Stimulated activated CD8-positive, alpha-beta memory T cell treated with anti-CD3 and anti-CD28 coated beads, Interleukin-15, amount 100 ng/mL, for 24 hours (primary cell): ENCODE measurements at places on chromosomes 6 and 20.

DNA sequence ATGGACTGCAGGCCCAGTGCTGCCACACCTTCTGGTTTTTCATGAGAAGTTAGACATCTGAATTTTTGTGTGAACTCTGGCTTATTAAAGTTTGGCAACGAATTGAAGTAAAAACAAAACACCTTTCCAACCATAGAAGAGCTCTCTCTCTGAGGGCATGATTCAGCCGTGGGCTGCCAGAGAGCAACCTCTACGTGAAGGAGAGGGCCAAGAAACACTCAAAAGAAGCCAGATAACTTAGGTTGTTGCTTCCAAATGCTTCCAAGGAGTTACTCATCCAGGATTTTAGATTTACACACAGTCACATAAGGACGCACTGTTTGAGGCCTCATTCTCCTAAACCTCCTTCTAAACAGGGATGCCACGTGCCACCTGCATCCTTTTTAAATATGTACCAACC is 65.5 kb downstream of the NRN1 start:
- DNase-seq = no peak

DNA sequence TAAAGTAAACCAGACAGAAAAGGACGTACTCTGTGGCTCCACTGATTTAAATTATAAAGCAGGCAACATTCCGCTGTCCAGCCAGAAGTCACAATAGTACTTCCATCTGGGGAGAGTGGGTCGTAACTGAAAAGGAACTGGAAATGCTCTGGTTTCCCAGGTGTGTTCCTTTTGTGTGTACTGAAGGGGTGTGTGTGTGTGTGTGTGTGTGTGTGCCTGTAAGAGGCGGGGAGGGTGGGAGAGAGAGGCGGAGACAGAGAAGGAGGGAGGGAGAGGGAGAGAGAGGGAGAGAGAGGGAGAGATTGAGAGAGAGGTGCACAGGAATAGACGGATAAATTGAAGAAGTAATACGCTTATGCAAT is 178.4 kb upstream of the ZNF184 start:
- DNase-seq = no peak

DNA sequence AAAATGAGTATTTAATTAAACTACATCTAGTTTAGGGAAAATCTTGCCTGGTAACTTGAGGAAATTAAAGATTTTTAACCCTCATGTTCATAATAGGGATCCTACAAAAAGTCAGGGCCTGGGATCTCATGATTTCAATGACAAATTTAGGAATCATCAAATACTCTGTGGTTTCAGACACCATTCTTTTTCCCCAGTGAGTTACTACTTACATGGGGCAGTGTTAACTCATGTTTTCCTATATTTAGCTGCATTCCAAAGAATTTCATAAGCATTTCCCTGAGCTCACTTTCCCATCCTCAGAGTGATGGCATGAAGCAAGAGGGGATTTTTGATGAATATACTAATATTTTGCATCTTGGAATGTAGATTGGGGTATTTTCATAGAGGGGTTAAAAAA is 321.7 kb downstream of the CENPW start:
- DNase-seq = no peak

DNA sequence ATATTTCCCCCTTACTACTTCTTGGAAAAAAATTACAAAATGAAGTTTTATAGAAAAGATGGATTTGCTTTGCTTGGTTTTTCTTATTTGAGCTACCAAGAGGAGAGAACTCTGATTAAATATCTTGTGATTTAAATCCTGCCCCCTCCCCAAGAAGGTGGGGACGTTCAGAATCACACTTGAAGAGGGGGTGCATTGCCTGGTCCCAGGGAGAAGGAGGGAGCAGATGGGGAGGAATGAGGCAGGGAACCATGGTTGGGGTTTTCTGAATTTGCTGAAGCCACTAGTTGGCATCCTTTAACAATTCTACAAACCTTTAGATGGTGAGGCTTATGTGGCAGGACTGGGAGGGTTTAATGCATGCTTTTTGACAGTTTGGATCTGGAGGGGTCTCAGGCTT is 5.5 kb downstream of the PCK1 start:
- DNase-seq = no peak

GRCh38 chr20:23325107-23325506 is 25.5 kb upstream of the NXT1 start:
- no peak for DNase-seq

DNA sequence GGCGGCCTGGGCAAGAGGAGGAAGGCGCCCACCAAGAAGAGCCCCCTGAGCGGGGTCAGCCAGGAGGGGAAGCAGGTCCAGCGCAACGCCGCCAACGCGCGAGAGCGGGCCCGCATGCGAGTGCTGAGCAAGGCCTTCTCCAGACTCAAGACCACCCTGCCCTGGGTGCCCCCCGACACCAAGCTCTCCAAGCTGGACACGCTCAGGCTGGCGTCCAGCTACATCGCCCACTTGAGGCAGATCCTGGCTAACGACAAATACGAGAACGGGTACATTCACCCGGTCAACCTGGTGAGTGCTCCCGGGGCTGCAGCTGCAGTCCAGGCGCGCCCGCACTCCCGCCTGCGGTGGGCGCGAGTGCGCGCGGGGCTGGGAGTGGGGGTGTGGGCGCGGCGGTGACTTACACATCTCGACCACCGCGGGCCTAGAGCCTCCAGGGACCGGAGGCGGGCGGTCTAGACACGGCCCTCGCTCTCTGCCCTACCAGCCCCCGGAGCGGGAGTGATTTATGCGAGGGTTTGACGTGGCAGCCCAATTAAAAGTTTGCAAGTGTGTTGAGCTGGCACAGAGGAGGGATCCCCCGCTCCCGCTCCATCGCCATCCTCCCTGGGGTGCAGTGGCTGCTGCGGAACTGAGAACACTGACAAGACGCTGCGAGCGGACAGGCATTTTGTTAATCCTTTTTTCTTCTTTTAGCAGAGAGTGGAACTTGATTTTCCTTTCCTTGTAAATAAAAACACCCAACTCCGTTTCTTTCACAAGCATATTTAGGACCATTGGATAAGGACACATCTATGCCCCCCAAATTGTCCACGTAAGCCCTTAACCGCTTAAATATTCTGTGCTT is 867 bp downstream of the TCF21 start:
- DNase-seq = no peak

DNA sequence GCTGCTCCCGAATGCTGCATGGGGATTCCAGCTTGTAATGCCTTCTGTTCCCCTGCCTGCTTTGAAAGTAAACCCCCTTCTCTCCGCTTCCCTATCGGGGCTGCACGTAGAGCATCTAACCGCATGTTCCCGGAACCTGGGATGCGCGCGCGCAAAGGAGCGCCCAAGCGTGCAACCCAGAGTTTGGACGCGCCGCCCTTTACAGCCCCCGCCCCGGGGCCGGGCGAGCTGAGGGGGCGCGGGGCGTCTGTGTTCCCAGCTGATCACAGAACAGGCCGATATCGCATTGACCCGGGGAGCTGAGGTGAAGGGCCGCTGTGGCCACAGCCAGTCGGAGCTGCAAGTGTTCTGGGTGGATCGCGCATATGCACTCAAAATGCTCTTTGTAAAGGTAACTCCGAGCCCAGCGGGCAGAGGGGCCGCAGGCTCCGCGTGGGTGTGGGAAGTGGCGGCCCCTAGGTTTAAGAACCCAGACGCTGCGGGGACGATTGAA is 1.4 kb downstream of the LAMP5 start:
- no peak for DNase-seq

DNA sequence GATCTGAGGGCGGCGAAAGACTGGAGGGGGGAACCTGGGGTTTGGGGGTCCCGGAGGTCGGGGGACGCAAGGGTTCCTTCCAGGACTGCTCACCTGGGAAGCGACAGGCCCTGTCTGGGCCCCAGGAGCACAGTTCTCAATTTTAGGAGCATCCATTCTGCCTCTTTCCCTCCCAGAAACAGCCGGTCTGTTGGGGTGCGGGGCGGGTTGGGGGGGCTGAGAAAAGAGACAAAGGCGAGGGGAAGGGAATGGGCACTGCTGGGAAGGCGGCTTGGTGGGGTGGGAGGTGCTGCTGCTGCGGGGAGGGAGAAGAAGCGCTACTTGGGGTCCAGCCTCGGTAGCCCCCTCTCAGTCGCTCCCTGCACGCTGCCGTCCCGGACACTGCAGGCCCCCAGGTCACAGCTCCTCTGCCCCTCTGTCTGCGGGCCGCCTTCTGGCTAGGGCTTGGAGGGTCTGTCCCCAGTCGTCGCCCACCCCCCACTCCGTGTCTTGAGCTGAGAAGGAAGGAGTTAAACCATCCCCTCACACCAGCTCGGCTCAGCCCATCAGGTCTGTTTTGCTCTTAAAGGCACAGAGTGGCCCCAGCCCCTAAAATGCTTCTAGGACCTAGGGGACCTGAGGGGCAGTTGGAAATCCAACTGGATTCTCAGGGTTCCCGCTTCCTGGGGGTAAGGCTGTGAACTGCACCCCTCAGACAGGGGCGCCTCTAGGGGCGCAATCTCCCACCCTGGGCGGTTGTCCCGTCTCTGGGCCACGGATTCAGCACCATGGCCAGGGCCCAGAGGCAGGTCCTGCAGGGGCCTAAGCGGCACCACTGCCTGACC is 690 bp downstream of the GDAP1L1 start:
- no peak for DNase-seq

GRCh38 chr6:22353101-22353500 is 56.3 kb upstream of the PRL start:
- DNase-seq = no peak

DNA sequence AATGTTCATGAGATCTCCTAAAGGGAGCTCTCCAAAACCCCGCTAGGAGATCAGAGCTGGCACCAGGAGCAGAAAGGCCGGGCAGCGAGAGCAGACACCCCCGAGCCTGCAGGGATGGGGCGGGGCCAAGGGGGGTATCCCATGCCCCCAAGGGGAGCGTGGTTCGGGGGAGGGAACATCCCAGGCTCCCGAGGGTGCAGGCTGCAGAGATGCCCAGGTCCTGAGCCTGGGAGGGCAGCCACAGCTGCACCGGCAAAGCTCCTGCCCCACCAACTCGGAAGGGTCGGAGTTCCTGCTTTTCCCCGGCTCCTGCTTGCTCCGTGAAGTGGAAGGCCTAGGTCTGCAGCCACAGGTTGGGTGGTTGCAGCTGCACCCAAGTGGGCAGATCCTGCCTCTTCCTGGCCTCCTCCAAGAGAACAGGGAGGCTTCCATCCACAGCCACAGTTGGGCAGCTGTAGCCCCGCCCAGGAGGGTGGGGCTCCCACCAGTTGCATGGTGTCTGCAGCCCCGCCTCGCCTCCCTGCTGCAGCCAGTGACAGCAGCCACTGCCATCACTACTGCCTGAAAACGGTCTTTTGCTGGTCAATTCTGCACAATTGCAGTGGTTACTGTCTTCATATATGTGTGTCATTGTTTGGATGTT is 13.4 kb upstream of the GMNN start:
- DNase-seq = no peak

DNA sequence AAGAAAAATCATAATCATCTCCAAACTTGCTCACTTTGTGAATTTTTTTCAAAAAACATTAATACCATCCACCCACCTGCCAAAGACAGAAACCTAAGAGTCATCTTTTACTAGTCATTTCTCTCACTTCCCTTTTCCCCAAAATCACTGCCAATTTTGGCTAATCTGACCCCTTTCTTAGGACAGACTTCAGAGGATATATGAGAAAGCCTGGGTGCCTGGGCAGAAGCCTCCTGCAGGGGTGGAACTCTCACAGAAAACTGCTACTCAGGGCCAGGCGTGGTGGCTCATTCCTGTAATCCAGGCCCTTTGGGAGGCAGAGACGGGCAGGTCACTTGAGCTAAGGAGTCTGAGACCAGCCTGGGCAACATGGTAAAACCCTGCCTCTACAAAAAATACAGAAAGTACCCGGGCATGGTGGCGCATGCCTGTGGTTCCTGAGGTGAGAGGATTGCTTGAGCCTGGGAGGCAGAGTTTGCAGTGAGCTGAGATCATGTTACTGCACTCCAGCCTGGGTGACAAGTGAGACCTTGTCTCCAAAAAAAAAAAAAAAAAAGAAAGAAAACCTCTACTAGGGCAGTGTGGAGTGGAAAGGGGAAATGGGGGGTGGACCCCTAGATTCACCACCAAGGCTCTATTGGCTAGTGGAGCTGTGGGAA is 3.8 kb downstream of the DEK start:
- no peak for DNase-seq

GRCh38 chr6:57276946-57277345 is 40.5 kb upstream of the PRIM2 start:
- DNase-seq = no peak

GRCh38 chr6:108874470-108875160 is 26.4 kb downstream of the ARMC2 start:
- DNase-seq = no peak

DNA sequence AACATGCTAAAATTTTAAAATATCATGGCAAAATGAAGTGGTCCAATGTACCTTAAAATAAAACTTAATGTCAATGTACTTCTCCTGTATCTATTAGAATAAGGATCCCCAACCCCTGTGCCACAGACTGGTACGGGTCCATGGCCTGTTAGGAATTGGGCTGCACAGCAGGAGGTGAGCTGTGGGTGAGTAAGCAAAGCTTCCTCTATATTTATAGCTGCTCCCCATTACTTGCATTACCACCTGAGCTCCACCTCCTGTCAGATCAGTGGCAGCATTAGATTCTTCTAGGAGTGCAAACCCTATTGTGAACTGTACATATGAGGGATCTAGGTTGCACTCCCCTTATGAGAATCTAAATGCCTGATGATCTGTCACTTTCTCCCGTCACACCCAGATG is 86.0 kb downstream of the SLC16A10 start:
- no peak for DNase-seq

- no peak for DNase-seq
Observed at GRCh38 chr6:104633125-104633524, 226.6 kb downstream of the HACE1 start.

GRCh38 chr6:150325066-150325772 is 43.6 kb upstream of the IYD start:
- no peak for DNase-seq

GRCh38 chr6:35784200-35784599 is 3.4 kb downstream of the CLPSL1 start:
- no peak for DNase-seq

GRCh38 chr6:93786474-93787330 is 367.3 kb upstream of the EPHA7 start:
- no peak for DNase-seq

DNA sequence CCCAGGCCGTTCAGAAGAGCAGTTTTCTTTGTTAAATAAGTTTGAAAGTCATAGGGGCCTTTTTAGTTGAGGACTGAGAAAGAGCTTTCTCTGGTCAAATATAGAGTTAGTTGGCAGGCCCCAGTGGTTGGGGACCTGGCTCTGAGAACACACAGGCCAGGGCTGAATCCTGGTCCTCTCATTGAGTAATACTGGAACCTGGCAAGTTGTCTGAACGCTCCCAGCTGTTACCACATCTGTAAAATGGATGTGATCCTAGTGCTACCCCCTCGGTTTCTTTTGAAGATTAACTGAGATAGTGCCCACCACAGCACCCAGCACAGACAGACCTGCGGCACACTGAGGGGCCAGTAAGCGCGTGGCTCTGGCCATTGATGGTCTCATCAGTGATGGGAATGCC is 215.5 kb downstream of the ZDHHC14 start:
- DNase-seq = no peak

- no peak for DNase-seq
Observed at GRCh38 chr6:155157101-155157500, 106.7 kb upstream of the CLDN20 start.

DNA sequence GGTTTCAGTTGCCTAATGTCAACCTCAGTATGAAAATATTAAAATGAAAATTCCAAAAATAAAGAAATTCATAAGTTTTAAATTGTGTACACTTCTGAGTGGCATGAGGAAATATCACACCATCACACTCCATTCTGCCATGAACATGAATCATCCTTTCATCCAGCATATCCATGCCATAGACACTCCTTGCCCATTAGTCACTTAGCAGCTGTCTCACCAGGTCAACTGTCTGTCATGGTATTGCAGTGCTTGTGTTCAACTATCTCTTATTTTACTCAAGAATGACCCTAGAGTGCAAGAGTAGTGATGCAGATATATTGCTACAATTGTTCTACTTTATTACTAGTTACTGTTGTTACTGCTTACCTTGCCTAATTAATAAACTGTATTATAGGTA is 712.4 kb downstream of the EPHA7 start:
- DNase-seq = no peak
